Activated CD4-positive, alpha-beta memory T cell treated with anti-CD3 and anti-CD28 coated beads, Interleukin-2, amount 10 ng/mL, durations not matched to agents 7 days and 5 days (primary cell): ENCODE measurements at places on chromosomes 11 and 22. TPM values are rescaled to one million over a fixed set of nuclear protein-coding genes. Genes with fewer than 3 reads are reported as not detected.

The PRR33 gene
- 0.08 TPM for total RNA-seq

The SPON1 gene
- total RNA-seq, result 0.45 TPM

The SNX15 gene
- 24.6 TPM for total RNA-seq

The OR8B3 gene
- not detected for total RNA-seq

The MUC15 gene
- not detected for total RNA-seq

The SLC29A2 gene
- 9.0 TPM for total RNA-seq

The OR51E2 gene
- not detected for total RNA-seq

The SCGB2A2 gene
- total RNA-seq, result not detected

The HTATIP2 gene
- 48.6 TPM for total RNA-seq

The MUC2 gene
- not detected for total RNA-seq

The CRYBA4 gene
- not detected for total RNA-seq

The RIMBP3C gene
- total RNA-seq, result 0.33 TPM

The MRGPRE gene
- not detected for total RNA-seq

The CCDC34 gene
- 13.5 TPM for total RNA-seq

The SPI1 gene
- total RNA-seq, result not detected

The OR8B12 gene
- not detected for total RNA-seq

The ZNF215 gene
- 0.68 TPM for total RNA-seq

The LDHAL6A gene
- not detected for total RNA-seq

The BAIAP2L2 gene
- 0.55 TPM for total RNA-seq

The TRIM49 gene
- total RNA-seq, result not detected

The NRGN gene
- total RNA-seq, result 7.3 TPM

The LRRN4CL gene
- total RNA-seq, result 0.20 TPM

The SYT9 gene
- not detected for total RNA-seq

The KIRREL3 gene
- total RNA-seq, result not detected

The GSTP1 gene
- 198 TPM for total RNA-seq

The PARVA gene
- total RNA-seq, result 0.10 TPM

The TEX12 gene
- not detected for total RNA-seq

The SMIM35 gene
- 0.45 TPM for total RNA-seq

The MS4A1 gene
- not detected for total RNA-seq

The IL18 gene
- total RNA-seq, result not detected

The PRG3 gene
- total RNA-seq, result not detected

The NRXN2 gene
- total RNA-seq, result 0.08 TPM

The GAB4 gene
- total RNA-seq, result not detected

The C11orf91 gene
- not detected for total RNA-seq

The PRAME gene
- total RNA-seq, result not detected

The MAJIN gene
- total RNA-seq, result 0.15 TPM

The NXPE4 gene
- not detected for total RNA-seq

The CREBZF gene
- 68.4 TPM for total RNA-seq

The MYOD1 gene
- total RNA-seq, result not detected

The CDON gene
- total RNA-seq, result 1.8 TPM

The CDC42BPG gene
- total RNA-seq, result 0.70 TPM

The PTPN5 gene
- not detected for total RNA-seq

The GLB1L3 gene
- total RNA-seq, result 6.9 TPM

The KCNJ4 gene
- total RNA-seq, result not detected

The MS4A4E gene
- not detected for total RNA-seq

The TNNI2 gene
- total RNA-seq, result 0.60 TPM

The SCN4B gene
- not detected for total RNA-seq

The RIC3 gene
- 3.4 TPM for total RNA-seq

The CRYAB gene
- not detected for total RNA-seq
